Activated naive CD8-positive, alpha-beta T cell treated with anti-CD3 and anti-CD28 coated beads, Interleukin-2, amount 10 ng/mL, durations not matched to agents 7 days and 5 days (primary cell): ENCODE measurements at places on chromosomes 11 and 22. TPM values are rescaled to one million over a fixed set of nuclear protein-coding genes. Genes with fewer than 3 reads are reported as not detected.

Gene GAB4
- not detected for total RNA-seq

Gene SUSD2
- total RNA-seq, result 1.2 TPM

Gene MFRP
- total RNA-seq, result not detected

Gene SESN3
- 48.8 TPM for total RNA-seq

DNA sequence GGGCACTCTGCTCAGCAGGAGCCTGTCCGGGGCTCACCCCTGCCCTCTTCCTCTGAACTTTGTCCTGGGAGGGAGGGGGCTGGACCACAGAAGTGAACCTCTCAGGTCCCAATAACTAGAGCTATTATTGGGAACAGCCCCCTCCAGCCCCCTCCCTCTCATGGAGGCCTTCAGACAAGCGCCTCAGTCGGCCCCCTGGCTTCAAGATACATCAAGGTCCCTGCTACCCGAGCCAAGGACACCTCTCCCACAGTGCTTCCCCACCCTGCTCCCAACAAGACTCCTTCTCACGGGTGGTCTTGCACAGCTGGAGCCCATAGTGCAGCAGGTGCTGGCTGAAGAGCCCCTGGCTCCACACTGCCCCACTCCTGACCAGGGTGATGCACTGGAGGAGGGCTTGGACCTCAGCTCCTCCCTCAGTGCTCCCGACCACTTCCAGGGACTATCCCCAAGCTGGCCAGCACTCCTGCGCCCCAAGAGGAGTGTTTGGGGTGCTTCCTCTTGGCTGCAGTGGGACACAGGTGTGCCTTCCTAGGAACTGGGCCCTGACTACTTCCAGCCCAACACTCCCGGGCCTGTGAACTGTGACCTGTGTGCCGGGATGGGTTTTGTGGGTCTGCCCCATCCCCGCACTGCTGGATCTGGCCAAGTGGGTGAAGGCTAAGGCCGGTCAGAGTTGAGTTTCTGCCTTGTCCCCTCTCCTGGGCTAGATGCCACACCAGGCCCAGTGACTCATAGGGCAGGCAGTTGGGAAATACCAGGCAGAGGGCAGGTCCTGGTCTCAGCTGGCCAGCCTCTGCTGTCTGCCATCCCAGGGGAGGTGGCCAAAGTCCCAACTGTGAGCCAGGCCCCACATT is 2.2 kb downstream of the PNPLA2 start:
- DNase-seq, result no peak

DNA sequence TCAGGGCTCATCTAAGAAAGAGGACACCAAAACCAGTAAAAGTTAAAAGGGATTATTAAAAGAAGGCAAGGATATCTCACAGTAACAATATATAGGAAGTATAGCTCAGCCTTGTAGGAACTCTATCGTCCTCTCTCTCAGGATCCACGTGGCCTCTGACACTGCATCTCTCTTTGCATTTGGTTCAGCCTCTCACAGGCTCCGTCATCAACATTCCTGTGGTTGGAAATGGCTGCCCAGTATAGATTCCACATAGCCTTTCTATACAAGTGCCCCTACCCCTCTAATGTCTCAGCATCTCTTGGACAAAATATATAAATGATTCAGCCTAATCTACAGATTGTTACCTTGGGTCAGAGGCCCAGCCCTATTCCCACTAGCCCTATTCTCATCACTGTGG is 101.3 kb upstream of the DBX1 start:
- DNase-seq, result no peak

- DNase-seq, result no peak
Observed at GRCh38 chr11:34427186-34427805, 11.4 kb upstream of the CAT start.

- no peak for DNase-seq
Observed at GRCh38 chr11:128940156-128940555, 2.5 kb downstream of the TP53AIP1 start.

DNA sequence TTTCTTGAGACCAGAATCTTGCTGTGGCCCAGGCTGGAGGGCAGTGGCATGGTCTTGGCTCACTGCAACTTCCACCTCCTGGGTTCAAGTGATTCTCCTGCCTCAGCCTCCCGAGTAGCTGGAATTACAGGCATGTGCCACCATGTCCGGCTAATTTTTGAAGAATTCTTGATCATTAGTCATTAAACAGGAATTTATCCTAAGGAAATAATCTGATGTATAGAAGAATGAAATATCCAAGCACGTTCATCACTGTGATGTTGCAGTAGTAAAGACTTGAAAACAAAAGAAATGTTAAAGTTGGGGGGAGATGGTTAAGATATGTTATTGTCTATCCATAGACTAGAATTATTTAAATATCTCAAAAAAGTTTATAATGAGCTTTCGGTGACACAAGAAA is 23.6 kb downstream of the CBL start:
- no peak for DNase-seq

DNA sequence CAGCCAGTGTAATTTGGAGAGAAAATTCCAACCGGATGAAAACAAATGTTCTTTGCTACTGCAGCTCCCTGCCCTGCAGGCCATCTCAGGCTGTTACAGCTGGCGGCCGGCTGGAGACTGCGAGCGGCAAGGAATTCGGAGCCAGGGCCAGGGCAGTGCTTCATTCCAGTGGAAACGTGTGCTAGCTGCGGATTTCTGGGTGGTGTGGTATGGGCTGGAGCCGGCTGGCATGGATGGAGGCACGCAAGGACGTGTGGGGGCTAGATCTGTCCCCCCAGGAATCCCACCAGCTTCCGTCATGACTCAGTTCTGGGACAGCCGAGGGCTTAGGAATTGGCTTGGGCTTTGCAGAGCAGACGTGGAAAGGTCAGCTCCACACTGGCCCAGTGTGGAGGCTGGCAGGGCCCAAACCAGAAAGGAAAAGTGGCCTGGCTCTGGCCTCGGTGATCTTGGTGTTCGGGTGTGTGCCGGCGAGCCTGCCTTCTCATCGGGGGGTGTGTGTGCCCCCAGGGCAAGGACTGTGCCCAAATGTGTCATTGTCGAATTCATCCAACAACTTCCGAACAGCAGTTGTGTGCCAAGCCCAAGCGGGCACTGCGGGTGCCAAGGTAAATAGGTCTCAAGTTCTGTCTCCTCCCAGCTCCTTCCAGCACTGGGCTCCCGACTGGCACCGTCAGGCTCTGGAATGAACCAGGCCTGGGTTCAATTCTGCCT is 48.1 kb upstream of the SHISAL1 start:
- no peak for DNase-seq

DNA sequence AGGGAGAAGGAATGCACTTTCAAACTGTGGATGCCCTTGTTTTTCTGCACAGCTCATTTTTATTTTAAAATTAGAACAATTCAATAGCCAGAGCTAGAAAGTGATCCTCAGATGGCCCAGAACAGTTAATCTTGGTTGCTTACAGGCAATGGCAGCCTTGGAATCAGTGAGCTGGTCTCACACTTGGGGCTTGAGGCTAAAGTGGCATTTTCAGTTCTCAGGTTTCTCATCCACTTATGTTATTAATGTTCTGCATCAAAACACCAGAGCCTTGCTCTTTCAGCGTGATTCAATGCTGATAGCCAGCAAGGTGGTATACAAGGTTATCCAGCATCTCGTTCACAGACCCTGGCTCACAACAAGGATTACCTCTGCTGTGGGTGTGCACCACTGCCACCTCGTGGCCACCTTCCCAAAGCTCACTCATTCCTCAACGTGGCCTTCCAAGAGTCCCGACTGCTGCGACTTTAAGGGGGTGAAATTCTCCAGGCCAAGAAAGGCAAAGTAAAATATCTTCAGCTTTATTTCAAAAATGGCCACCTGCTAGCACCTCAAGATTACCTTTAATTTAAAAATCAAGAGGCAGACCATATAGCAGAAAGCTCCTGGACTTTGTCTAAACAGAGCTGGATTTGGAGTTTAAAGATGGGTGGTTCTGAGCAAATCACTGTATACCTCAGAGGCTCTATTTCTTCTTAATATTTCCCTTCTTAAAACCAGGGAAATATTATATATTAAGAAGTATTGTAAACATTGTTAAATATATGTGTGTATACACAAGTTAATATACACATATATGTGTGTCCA is 34.2 kb upstream of the FSHB start:
- peak; percentile 56 for DNase-seq

- peak; percentile 80 for DNase-seq
Observed at GRCh38 chr11:123577081-123577598, 77.3 kb downstream of the SCN3B start.

DNA sequence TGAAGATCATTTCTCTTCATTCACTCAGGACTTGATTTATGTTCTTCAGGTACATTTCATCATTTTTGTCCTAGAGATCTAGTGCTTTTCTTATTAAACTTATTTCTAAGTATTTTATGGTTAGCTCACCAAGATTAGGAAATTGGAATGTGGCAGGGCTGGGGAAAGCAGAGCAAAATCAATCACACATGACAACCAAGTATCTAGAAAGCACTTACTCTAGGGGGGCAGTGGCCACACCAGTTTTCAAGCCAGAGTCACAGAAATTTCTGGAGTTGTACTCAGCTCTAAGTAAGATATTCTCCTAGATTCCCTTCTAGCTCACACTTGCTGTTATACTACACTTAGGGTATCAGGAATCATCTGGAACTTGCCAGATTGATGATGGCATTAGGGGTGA is 33.3 kb upstream of the MYEOV start:
- DNase-seq, result no peak

DNA sequence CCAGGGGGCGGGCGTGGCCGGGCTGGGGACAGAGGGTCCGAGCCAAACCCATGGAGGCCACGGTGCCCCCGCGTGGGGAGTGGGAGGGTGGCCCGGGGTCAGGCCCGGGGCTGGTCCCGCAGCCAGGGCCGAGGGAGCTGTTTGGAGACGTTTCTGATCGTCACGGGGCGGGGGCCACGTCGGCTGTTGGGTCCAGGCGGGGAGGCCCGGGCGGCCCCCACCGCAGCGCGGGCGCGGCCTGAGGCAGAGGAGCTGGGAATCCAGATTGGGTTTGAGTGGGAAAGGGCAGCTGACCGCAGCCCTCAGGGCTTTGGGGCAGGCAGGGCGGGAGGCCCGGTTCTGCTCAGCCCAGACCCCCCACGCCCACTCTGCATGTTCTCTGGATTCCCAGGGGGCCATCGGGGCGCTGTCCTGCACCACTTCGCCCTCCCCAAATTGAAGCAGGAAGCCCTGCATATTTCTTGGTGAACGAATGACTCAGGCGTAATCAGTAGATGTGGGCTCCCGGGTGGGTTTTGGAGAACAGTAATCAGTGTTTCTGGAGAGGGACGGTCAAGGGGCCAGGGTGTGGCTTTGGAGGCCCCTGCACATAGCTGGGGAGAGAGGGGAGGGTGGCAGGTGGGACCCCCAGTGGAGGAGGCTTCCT is 583 bp downstream of the MRPL23 start:
- DNase-seq, result no peak

GRCh38 chr11:117977029-117977428 is 9.2 kb upstream of the IL10RA start:
- no peak for DNase-seq
